ENCODE measurements at places on chromosomes 6 and 20. TPM values are rescaled to one million over a fixed set of nuclear protein-coding genes. Genes with fewer than 3 reads are reported as not detected.

Gene C6orf15
- not detected for total RNA-seq

GRCh38 chr6:157443066-157443800, 62.2 kb downstream of the ZDHHC14 start:
- no peaks in the 10 kb centered on the region for H3K36me3 ChIP-seq
- H3K4me1 ChIP-seq: no peaks in the 10 kb centered on the region
- H3K4me3 ChIP-seq: no peak overlapping the region

DNA sequence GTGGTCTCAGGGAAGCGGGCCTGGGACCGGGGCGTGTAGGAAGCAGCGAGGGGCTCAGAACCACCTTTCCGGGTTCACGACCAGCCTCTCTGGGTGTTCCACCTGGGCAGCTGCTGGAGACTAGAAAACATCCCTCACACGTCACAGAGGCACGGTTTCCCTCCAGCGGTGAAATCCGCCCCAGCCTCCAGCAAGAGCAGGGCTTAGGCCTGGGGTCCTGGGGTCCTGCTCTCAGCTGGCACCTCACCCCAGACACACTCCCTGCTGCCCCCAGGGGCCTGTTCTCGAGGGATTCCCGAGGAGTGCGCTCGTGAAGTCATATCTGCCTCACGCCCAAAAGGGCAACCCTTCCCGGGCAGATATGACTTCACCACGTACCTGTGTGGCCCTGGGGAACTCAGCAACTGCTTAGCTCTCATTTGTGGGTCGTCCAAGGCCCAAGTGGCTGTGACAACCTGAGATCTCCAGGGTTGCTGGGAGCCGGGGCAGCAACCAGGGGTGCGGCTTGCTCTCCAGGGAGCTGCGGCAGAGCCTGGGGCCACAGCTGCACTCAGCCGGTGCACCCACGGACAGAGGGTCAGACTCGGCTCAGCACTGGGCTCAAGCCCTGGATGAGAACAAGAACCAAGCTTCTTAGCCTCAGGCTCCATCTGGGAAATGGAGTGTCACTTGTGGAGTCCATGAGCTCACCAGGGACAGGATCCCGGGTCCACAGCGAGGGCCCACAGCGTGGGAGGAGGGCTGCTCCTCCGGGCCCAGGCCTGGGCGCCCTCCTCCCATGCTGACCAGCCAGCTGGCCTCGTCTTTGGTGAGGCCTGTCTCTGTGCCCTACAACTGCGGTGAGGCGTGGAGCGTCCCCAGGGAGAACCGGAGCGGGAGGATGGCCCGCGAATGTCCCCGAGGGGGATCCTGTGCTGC, 661 bp downstream of the FNDC11 start:
- no peaks in the 10 kb centered on the region for H3K36me3 ChIP-seq
- H3K4me3 ChIP-seq: no peak overlapping the region
- no peak overlapping the region for H3K27ac ChIP-seq

Gene CFAP206
- total RNA-seq: 2.4 TPM

DNA sequence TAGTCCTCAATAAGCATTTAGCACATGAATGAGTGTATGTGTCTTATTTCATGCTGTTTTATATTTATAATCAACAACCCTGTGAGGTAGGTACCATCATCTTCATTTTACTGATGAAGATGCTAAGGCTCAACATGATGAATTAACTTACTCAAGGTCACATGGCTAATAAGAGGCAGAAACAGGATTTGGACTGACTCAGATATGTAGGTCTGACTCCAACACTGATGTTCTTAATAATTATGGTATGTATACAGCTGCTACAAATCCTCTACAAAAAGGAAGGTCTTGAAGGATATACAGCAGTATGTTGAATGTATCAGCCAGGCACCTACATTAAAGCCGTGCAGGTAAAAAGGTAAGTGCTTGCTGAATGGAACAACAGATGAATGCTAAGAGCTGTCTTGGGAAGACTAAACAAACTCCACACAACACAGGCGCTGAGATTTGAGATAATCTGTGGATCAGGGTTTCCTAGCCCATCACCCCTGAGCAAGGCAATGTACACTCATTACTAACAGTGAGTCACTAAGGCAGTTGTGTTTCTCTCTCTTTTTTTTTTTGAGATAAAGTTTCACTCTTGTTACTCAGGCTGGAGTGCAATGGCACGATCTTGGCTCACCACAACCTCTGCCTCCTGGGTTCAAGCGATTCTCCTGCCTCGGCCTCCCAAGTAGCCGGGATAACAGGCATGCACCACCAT, 31.9 kb downstream of the TTI1 start:
- H3K27ac ChIP-seq: no peak overlapping the region
- H3K27me3 ChIP-seq: no peaks in the 10 kb centered on the region
- H3K4me1 ChIP-seq: no peaks in the 10 kb centered on the region
- no peak overlapping the region for H3K4me3 ChIP-seq
- peaks cover 11% of the 10 kb centered on the region for H3K36me3 ChIP-seq

DNA sequence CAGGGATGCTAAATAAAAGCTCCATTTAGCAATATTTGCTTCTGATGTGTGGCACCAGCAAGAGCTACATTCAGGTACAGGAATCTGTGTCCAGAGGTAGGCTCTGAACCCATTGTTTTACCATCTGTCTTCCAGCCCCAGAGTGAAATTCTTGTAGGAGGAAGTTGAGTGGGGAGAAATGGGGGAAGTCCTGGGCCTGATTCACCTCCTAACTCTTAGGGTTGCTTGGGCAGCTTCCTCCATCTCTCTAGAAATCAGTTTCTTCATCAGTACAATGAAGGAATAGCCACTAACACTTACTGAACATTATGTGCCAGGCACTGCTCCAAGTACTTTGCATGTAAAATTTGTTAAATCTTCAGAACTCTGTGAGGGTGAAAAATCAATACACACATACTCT, 35.1 kb upstream of the TSPYL1 start:
- peaks cover 6% of the 10 kb centered on the region for H3K27me3 ChIP-seq
- H3K27ac ChIP-seq: no peak overlapping the region
- DNase-seq: no peak
- no peak overlapping the region for H3K4me3 ChIP-seq

GRCh38 chr20:31638317-31638716, 605 bp downstream of the COX4I2 start:
- H3K4me3 ChIP-seq: no peak overlapping the region
- no peak overlapping the region for H3K27ac ChIP-seq
- H3K27me3 ChIP-seq: no peaks in the 10 kb centered on the region
- DNase-seq: no peak

DNA sequence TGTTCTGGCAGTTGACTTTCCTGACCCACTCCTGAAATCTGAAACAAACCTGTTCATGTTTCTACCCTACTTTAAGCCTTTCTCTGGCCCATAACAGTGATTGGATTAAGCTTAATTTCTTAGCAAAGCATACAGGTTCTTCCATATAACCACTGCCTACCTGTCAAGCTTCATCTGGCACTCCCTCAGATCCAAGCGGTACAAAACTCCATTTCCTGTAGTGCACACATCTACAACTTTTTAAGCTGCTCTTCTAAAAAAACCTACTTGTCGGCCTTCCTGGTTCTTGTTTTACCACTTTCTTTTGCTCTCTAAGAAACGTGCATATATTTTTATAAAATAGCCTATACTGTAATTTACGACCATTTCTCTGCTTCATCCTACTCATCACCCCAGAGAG, 916 bp upstream of the PPP1R11 start:
- H3K4me3 ChIP-seq: peak overlapping the region; percentile 97
- no peaks in the 10 kb centered on the region for H3K27me3 ChIP-seq
- peak overlapping the region; percentile 99 for H3K27ac ChIP-seq
- peaks cover 16% of the 10 kb centered on the region for H3K4me1 ChIP-seq
- DNase-seq: no peak

Gene CST1
- total RNA-seq: not detected

DNA sequence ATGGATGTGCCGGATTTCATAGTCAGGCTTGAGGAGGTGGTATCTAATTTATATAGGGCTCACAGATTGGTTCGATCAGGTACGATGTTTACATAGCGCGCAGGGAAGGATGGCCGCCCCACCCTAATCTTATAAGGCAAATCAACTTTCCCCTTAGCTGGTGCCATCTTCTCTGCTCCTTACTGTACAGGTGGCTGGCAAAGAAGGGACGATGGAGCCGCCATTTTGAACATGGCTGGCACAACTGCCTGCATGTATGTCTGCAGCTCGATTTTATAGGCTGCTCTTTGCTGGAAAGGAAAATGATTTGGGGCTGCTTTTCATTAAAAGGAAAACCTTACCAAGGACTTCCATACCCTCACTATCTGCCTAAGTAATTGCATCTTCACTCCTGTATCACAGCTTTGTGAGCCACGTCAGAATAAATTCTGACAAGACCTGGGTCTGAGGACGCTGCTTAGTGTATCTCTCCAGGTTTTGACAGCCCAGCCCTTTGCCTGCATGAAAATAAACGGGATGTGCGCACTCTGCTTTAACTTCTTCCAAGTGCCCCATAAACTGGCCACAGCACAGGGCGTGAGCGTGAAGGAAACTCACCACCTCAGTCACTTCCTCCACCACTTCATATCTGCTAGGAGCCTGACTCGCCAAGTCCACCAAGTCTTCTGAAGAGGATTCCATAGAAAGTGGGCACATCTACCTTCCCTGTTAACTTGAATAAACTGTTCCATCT, 109.4 kb upstream of the ARMC2 start:
- no peaks in the 10 kb centered on the region for H3K36me3 ChIP-seq
- no peak for DNase-seq
- H3K4me3 ChIP-seq: no peak overlapping the region
- no peaks in the 10 kb centered on the region for H3K27me3 ChIP-seq

DNA sequence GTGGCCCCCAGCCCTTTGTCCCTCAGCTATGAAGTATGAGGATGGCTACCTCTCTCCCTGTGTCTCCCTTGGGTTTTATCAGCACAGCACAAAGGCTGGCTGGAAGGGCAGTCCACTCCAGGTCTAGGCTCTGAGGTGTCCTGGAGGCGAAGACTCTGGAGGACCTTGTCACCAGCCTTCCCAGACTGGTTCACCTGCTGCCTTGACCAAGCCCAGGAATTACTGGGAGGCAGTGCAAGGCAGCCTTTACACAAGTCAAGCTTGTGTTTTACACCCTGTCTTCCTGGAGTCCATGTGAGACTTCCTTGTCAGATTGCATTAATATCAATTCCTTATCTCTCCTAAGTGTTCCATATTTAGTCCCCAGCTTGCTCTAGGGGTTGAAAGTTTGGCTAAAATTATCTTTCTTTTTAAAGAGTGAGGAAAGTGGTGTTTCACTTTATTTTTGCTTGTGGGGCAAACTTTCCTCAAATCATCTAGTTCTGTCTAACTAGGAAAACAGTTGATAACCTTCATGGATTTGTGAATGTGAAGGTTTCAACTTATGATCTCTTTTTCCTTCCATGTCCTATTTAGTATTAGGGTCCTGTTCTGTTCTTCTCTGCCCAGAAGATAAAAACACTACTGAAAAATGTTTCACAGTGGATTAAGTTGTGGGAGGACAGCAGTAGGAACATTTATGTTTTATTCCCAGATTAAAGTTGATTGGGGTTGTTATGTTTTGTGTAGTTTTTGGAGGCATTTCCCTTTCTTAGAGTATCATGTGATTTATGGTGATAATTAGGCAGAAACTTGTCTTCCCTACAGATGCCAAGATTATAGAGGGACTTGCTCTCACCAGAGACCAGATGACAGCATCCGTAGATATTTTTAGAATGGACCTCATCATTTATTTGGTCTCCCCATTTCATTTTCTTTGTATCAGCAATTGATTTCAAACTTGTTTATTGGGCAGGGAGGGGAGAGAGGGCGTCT, 114.8 kb downstream of the FOXO3 start:
- H3K4me3 ChIP-seq: no peak overlapping the region
- peak overlapping the region; percentile 12 for H3K27ac ChIP-seq
- no peaks in the 10 kb centered on the region for H3K36me3 ChIP-seq
- no peaks in the 10 kb centered on the region for H3K27me3 ChIP-seq
- no peak for DNase-seq

Gene KCNQ5
- total RNA-seq: 9.4 TPM

- H3K36me3 ChIP-seq: no peaks in the 10 kb centered on the region
- no peak overlapping the region for H3K4me3 ChIP-seq
- H3K4me1 ChIP-seq: peaks cover 23% of the 10 kb centered on the region
- H3K27ac ChIP-seq: no peak overlapping the region
- no peaks in the 10 kb centered on the region for H3K27me3 ChIP-seq
- DNase-seq: no peak
These were observed 390.1 kb downstream of the ZFAND3 start for GRCh38 chr6:38209371-38210260.

Gene CYP39A1
- 0.72 TPM for total RNA-seq

Gene PABPC1L
- 102 TPM for total RNA-seq

Gene FAM83C
- total RNA-seq: not detected

DNA sequence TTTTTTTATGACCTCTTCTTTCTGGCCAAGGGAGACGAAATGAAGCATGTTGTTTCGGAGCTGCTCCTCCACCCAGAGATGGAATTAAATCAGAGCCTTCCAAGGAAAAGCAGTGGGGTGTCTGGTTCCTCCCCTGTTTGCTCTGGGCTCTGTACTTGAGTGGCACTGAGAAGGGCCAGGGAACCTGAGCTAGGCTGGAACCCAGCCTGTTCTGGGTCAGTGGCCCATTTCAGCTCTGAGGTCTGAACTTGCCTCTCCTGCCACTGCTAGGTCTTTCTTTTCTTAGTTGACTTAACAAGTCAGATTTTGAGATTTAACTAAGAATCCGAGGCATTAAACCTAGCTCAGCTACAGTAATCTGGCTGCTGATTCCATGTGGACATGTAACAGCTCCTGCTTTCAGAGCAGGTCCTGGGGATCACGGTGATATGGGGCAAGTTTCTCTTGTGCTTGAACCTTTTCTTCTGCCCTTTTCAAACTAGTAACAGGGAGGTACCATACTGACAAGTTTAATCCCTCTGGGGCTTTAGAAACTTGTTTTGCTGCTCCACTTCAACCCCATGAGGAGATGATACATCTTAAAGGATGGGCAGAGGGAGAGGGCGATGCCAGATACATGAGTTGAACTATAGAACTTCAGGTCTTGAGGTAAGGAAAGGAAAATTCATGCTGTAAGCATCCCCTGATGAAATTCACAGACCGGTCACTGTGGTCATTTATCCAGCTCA, 101.1 kb downstream of the SLC24A3 start:
- H3K4me3 ChIP-seq: no peak overlapping the region
- no peak for DNase-seq
- H3K4me1 ChIP-seq: no peaks in the 10 kb centered on the region
- no peak overlapping the region for H3K27ac ChIP-seq
